Cardiac muscle cell (in vitro differentiated cells and primary cell): ENCODE measurements at places on chromosomes 12 and 14.
A peak's percentile ranks its signal among the peaks of the same experiment; 100 is the strongest.

GRCh38 chr14:32224737-32225377 lies 21.8 kb upstream of the RNU6-8 start:
- peak; percentile 61 for DNase-seq

- DNase-seq = no peak
These were observed 43.3 kb downstream of the ARMH4 start for GRCh38 chr14:58108717-58109116.

GRCh38 chr14:77848031-77848430 lies 48.1 kb downstream of the ADCK1 start:
- no peak for DNase-seq

GRCh38 chr12:8746046-8746445 lies 48.3 kb downstream of the RIMKLB start:
- no peak for DNase-seq

DNA sequence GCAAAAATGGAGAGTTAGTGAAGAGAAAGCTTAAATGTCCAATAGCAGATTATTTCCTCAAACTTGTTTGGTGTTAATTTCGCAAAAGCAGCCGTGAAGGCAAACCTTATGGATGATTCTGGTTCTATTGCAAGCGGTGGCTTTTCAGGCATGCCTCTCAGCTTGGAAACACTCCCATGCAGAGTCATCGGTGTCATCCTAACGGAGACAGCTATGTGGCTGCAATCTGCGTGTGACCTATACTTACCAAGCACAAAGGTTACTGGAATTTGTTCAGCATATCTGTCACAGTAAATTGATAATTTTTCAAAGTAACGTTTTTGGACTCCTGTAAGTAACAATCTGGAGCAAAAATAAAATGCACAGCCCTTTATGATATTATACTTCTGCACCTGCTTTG lies 5.0 kb downstream of the BEST3 start:
- no peak for DNase-seq
